Lung (tissue), 17 donors: ENCODE measurements at places on chromosomes 7 and 10. TPM values are rescaled to one million over a fixed set of nuclear protein-coding genes. Genes with fewer than 3 reads are reported as not detected.

TACR2 gene
- total RNA-seq, result 0.28 TPM

OLAH gene
- not detected for total RNA-seq

NODAL gene
- total RNA-seq, result not detected

MKI67 gene
- total RNA-seq, result 2.8 TPM

ANKRD61 gene
- total RNA-seq, result not detected

NEUROD6 gene
- not detected for total RNA-seq

ADAM22 gene
- total RNA-seq, result 17.7 TPM

SFRP5 gene
- 12.8 TPM for total RNA-seq

DNA sequence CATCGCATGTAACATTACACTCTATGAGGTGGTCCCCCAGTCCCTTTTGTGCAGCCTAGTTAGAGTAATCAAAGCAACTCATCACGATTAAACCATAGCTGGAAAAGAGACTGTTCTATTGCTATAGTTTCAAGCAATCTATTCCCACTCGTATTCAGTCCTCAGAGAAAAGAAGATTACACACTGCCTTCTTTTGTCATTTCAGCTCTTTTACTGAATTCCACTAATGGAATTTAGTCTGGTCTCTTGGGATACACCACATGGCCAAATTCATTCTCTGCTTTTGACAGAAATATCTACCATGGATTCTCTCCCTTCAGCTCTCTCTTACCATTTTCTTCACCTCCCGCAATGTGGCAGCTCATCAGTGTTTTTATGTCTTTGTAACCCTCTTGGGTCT, 108.9 kb upstream of the HDAC9 start:
- H3K4me1 ChIP-seq, result peaks cover 17% of the 10 kb centered on the region
- H3K27ac ChIP-seq, result no peak overlapping the region
- no peaks in the 10 kb centered on the region for H3K36me3 ChIP-seq
- no peak for DNase-seq
- H3K27me3 ChIP-seq, result no peaks in the 10 kb centered on the region
- H3K4me3 ChIP-seq, result no peak overlapping the region

- DNase-seq, result no peak
- H3K27ac ChIP-seq, result no peak overlapping the region
- H3K4me3 ChIP-seq, result no peak overlapping the region
- H3K36me3 ChIP-seq, result no peaks in the 10 kb centered on the region
These were observed 53.2 kb upstream of the PDK4 start for GRCh38 chr7:95649546-95649945.

DNA sequence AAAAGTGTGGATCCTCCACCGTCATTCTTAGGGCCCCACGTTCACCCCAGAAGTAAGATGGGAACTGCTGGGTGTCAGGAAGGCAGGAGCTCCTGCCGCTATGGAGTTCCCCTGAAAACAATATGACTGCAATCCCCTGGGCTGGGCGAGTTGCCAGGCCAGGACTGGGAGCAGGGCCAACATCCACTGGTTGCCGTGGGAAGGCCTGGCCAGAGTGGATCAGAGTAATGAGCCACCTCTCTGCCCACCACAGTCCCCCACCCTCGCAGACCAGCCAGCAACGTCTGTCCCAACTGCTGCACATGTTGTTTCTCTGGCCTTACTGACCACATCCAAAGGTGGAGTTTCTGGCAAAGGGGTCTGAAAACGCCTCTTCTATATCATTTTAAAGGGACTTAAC, 86.6 kb downstream of the STRA8 start:
- H3K27ac ChIP-seq, result no peak overlapping the region
- no peak overlapping the region for H3K4me3 ChIP-seq
- H3K4me1 ChIP-seq, result peaks cover 5% of the 10 kb centered on the region
- peak; percentile 75 for DNase-seq
- H3K27me3 ChIP-seq, result no peaks in the 10 kb centered on the region
- H3K36me3 ChIP-seq, result no peaks in the 10 kb centered on the region

- no peak overlapping the region for H3K27ac ChIP-seq
- no peaks in the 10 kb centered on the region for H3K36me3 ChIP-seq
- no peak overlapping the region for H3K4me3 ChIP-seq
- no peak for DNase-seq
- peaks cover 75% of the 10 kb centered on the region for H3K4me1 ChIP-seq
- H3K27me3 ChIP-seq, result no peaks in the 10 kb centered on the region
These were observed 37.1 kb downstream of the MTURN start for GRCh38 chr7:30171766-30172447.

DNA sequence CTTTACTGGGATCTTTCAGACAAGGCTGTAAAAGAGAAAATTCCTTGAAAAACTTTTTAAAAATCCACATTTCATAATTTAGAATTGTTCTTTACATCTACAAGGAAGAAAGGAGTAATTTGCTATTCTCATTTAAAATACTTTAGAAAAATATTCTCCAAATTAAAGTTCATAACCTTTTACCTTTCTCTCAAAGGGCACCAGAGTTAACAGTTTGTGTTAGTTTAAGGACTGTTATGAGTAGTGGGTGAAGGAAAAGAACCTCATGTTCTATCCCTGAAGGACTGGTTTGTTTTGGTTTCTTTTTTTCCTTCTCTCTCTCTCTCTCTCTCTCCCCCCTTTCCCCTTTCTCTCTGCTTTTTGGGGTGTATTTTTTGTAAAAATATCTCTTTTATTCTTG, 4.1 kb downstream of the AGMO start:
- no peak overlapping the region for H3K4me3 ChIP-seq
- H3K4me1 ChIP-seq, result no peaks in the 10 kb centered on the region
- H3K36me3 ChIP-seq, result no peaks in the 10 kb centered on the region
- no peak overlapping the region for H3K27ac ChIP-seq

GRCh38 chr7:144391823-144392255, 11.7 kb downstream of the NOBOX start:
- H3K27ac ChIP-seq, result no peak overlapping the region
- H3K27me3 ChIP-seq, result no peaks in the 10 kb centered on the region
- peak; percentile 85 for DNase-seq
- H3K4me1 ChIP-seq, result peaks cover 9% of the 10 kb centered on the region
- no peaks in the 10 kb centered on the region for H3K36me3 ChIP-seq
- H3K4me3 ChIP-seq, result no peak overlapping the region

GRCh38 chr7:21159506-21159905, 268.4 kb upstream of the SP4 start:
- no peaks in the 10 kb centered on the region for H3K4me1 ChIP-seq
- H3K4me3 ChIP-seq, result no peak overlapping the region
- no peak for DNase-seq
- no peak overlapping the region for H3K27ac ChIP-seq

- H3K27ac ChIP-seq, result no peak overlapping the region
- H3K4me3 ChIP-seq, result no peak overlapping the region
- H3K4me1 ChIP-seq, result no peaks in the 10 kb centered on the region
- DNase-seq, result no peak
- no peaks in the 10 kb centered on the region for H3K27me3 ChIP-seq
These were observed 20.9 kb upstream of the PARD3 start for GRCh38 chr10:34835908-34836508.

- H3K27me3 ChIP-seq, result no peaks in the 10 kb centered on the region
- H3K27ac ChIP-seq, result no peak overlapping the region
- no peak overlapping the region for H3K4me3 ChIP-seq
- H3K36me3 ChIP-seq, result no peaks in the 10 kb centered on the region
- H3K4me1 ChIP-seq, result no peaks in the 10 kb centered on the region
- peak; percentile 74 for DNase-seq
These were observed 83.9 kb downstream of the JAZF1 start for GRCh38 chr7:28096713-28097112.
